ENCODE measurements at places on chromosomes 5 and 9.

GRCh38 chr5:116289276-116289675, 204.5 kb downstream of the COMMD10 start:
- no peak for DNase-seq

DNA sequence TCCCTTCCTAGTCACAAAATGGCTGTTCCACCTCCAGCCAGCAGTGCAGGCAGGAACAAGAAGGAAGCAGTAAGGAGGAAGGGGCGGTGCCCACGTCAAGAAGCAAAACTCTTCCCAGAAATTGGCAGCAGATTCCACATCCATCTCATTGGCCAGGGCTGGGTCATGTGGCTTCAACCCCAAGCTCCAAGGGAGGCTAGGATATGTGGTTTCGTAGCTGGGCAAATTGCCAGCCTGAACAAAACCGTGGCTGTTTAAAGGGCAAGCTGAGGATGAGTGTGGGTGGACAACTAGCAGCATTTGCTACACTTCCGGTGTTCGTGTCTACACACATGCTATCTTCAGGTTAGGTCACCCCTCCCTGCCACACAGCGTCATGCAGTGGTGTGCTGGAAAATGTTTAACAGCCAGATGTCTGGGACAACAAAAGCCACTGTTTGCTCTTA, 92.1 kb upstream of the MAP1B start:
- DNase-seq = peak; percentile 36

GRCh38 chr5:7668627-7669026, 182.3 kb downstream of the CFAP90 start:
- DNase-seq = no peak

DNA sequence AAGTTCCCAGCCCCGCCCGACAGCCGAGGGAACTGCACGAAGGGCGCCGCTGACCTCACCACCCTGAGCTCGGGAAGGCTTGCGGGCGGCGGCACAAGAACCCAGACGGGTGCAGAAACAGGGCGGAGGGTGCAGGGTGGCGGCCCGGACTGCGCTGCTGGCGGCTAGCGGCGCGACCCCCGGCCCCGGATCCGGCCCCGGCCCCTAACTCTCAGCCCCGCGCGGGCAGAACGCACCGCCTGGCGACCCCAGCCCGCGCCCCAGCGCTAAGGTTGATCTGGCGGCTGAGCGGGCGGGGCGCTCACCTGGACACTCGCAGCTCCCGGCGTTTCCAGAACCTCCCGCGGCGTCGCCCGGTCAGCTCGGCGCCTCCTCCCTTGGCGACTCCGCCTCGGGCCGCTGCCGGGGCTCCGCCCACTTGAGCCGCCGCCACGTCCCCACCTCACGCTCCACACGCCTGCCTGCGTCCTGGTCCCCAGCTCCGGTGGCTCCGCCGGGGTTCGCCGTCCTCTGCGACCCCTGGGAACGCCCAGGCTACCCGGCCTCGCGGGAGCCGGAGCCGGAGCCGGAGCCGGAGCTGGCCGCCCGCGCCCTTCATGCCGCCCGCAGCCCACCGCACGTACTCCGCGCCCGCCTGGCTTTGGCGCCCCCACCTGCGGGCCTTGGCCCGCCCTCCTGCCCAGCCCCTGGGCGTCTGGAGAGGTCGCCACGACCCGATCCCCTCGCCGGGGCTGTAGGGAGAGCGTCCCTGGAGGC, at the start of gene P4HA2:
Gene P4HA2, minus strand, starts transcription at position 369 of the 756 bp plus-strand sequence. CDS start 9,227 bp downstream, outside the sequence.
- no peak for DNase-seq

DNA sequence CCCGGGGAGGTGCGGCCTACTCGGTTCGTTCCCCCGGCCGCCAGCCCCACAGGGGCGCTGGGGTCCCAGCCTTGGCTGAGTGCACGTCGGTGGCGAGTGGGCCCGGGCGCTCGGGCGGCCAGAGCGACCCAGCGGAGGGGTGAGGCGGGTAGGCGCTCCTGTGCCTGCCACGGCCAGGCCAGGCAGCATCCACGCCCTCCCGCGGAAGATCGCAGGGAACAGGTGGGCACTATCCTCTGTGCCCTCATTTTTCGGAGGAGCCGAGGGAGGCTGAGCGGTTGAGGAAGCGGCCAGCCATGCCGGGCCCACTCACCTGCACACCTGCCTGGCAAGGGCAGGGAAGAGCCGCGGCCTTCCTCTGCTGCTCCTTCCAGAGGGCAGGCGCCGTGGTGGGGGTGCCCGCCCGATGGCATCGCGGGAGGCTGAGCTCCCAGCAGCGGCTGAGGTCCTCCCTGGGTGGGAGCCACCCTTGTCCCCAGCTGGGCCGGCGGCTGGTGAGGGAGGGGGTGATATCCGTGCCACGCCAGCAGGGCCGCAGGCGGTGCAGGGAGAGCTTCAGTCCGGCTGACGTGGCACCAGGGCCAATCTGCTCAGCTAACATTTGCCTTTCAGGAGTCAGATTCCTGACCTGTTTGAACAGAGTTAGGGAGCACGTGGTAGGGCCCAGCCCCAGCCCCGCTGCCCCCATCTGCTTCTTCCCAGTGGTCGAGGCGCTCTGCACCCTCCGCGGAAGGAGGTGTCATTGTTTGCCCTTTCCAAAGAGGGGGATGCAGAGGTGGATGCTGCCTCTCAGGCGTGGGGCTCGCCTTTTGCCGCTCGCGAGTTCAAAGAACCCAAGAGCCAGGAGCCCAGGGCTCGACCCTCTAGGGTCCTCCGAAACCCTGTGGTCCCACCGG, 1.6 kb upstream of the SEC16A start:
- DNase-seq = no peak

DNA sequence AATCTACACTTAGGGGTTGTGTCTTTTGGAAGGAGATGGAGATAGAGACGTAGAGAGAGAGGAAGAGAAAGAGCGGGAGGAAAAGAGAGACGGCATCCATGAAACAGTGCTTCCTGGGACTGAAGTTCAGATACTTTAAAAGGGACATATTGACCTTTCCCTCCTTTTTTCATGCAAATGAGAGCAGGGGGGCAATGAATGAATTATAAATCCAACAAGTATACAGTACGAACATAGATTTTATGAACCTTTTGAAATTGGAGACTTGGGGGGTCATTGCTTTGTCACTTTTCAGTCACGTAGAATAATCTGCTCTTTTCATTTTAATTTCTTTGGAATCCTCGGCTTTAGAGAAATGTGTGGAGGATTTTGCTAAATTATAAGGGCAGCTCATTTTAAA, 364.2 kb downstream of the MAT2B start:
- no peak for DNase-seq

- no peak for DNase-seq
Observed at GRCh38 chr5:68424799-68425537, 209.4 kb downstream of the PIK3R1 start.

GRCh38 chr5:66742083-66742895, 146.1 kb downstream of the MAST4 start:
- DNase-seq = no peak
